Fibroblast of lung (primary cell): ENCODE measurements at places on chromosomes 1 and 21. TPM values are rescaled to one million over a fixed set of nuclear protein-coding genes. Genes with fewer than 3 reads are reported as not detected.

- H3K27me3 ChIP-seq = peaks cover 31% of the 10 kb centered on the region
- H3K27ac ChIP-seq = no peak overlapping the region
- DNase-seq = no peak
- no peak overlapping the region for H3K4me3 ChIP-seq
- H3K4me1 ChIP-seq = no peaks in the 10 kb centered on the region
Measured at GRCh38 chr1:3062616-3063378, 6.2 kb upstream of the PRDM16 start.

TADA1 gene
- total RNA-seq = 10.5 and 12.9 TPM in 2 replicates

GRCh38 chr1:88922214-88922613, 30.8 kb upstream of the GTF2B start:
- no peaks in the 10 kb centered on the region for H3K4me1 ChIP-seq
- H3K27me3 ChIP-seq = no peaks in the 10 kb centered on the region
- no peak for DNase-seq
- H3K36me3 ChIP-seq = no peaks in the 10 kb centered on the region
- no peak overlapping the region for H3K4me3 ChIP-seq

- H3K27ac ChIP-seq = no peak overlapping the region
- H3K27me3 ChIP-seq = no peaks in the 10 kb centered on the region
- H3K4me1 ChIP-seq = no peaks in the 10 kb centered on the region
- H3K4me3 ChIP-seq = no peak overlapping the region
- DNase-seq = no peak
- no peaks in the 10 kb centered on the region for H3K36me3 ChIP-seq
Measured at GRCh38 chr1:163509114-163509513, 187.4 kb downstream of the NUF2 start.

COL11A1 gene
- total RNA-seq = 0.26 and 8.9 TPM in 2 replicates

SPATA45 gene
- 0.51 and 0.83 TPM in 2 replicates for total RNA-seq

GRIK3 gene
- total RNA-seq = not detected in 2 replicates

DNA sequence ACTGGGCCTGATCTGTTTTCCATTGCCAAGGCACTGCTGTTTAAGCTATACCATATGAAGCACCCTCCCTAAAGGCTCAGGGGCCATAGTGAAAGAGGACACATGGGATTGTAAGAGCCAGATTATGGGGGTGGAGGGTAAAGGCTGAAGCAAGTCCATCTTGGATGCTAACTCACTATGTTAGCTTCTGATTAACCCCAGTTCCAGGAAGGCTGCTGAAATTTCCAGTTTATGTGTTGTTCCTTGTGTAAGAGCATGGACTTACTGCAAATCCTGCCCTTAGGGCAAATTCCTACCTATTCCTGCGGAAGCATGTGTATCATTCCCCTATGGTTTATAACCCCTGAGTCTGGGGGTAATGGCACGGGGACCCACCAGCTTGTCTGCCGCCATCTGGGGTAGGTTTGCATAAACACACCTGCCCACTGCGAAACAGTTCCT, 91.8 kb upstream of the SERBP1 start:
- H3K27me3 ChIP-seq = no peaks in the 10 kb centered on the region

DNA sequence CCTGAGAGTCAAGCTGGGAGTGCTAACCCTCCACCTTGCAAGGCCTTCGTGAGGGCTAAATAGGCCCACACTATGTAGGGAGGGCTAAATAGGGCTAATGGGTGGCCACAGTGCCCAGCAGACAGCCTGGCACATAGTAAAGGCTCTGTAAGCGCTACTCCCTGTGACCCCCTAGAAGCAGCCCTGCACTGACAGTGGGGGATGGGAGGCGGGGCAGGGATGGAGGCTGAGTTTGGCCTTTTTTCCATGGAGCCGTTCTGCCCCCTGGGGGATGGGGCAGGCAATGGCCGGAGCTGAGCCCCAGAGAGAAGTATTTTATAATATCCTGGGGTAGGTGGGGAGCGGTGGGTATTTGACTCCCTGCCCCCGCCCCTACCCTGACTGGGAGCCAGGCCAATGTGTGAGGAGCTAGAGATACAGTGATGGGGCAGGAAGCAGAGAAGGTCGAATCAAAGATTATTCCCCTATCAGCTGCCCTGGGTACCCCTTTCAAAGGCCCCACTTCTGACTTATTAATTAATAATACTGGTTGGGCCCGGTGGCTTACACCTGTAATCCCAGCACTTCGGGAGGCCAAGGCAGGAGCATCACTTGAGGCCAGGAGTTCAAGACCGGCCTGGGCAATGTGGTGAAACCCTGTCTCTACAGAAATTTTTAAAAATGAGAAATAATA, 42.3 kb downstream of the LACTBL1 start:
- no peaks in the 10 kb centered on the region for H3K36me3 ChIP-seq
- H3K27me3 ChIP-seq = peaks cover 10% of the 10 kb centered on the region
- H3K4me1 ChIP-seq = no peaks in the 10 kb centered on the region
- no peak overlapping the region for H3K4me3 ChIP-seq
- H3K27ac ChIP-seq = no peak overlapping the region

CLIC6 gene
- 1.8 and 5.3 TPM in 2 replicates for total RNA-seq

RIMS3 gene
- 0.33 and 0.51 TPM in 2 replicates for total RNA-seq

PTAFR gene
- total RNA-seq = under 0.01 TPM in 2 replicates

SLFNL1 gene
- 0.51 and 0.66 TPM in 2 replicates for total RNA-seq

DNA sequence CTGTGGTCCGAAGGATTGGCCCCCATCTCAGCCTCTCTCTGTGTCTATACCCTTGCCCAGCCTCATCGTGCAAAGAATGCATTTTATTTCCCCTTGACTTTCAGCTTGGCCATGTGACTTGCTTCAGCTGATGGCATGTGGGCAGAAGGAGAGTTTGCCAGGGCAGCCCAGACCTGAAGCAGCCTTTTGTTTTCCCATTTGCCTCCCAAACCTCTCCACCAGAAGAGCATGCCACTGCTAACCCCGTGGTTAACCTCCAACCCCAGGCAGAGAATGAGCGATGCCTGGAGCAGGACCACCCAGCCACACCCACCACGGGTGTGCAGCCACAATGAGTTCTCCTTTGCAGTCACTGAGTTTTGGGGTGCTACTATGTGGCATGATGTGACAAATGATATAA, 136.4 kb downstream of the SETD4 start:
- DNase-seq = no peak
- no peak overlapping the region for H3K27ac ChIP-seq
- H3K4me3 ChIP-seq = no peak overlapping the region
- H3K4me1 ChIP-seq = peaks cover 4% of the 10 kb centered on the region
- H3K36me3 ChIP-seq = no peaks in the 10 kb centered on the region

- no peaks in the 10 kb centered on the region for H3K36me3 ChIP-seq
- no peaks in the 10 kb centered on the region for H3K4me1 ChIP-seq
- no peaks in the 10 kb centered on the region for H3K27me3 ChIP-seq
- H3K4me3 ChIP-seq = no peak overlapping the region
Measured at GRCh38 chr1:111961773-111962565, 27.5 kb downstream of the KCND3 start.

- peaks cover 2% of the 10 kb centered on the region for H3K27me3 ChIP-seq
- no peak overlapping the region for H3K4me3 ChIP-seq
- H3K36me3 ChIP-seq = no peaks in the 10 kb centered on the region
- no peak for DNase-seq
- H3K4me1 ChIP-seq = no peaks in the 10 kb centered on the region
Measured at GRCh38 chr1:31725777-31726535, 22.1 kb upstream of the COL16A1 start.
